Muscle of leg (tissue), 16 donors: ENCODE measurements at places on chromosomes 11 and 22. TPM values are rescaled to one million over a fixed set of nuclear protein-coding genes. Genes with fewer than 3 reads are reported as not detected.

DNA sequence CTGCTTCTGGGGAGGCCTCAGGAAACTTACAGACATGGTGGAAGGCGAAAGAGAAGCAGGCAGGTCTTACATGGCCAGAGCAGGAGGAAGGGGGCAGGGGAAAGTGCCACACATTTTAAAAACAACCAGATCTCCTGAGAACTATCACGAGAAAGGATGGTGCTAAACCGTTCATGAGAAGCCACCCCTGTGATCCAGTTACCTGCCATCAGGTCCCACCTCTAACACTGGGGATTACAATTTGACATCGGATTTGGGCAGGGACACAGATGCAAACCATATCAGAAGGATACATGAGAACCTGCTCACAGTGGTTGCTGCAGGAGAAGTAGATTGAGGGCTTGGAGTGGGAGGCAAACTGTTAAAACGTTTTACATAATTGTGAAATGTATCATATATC, 152.2 kb downstream of the ADAMTS15 start:
- DNase-seq: no peak
- H3K27ac ChIP-seq: peak overlapping the region; percentile 35
- no peaks in the 10 kb centered on the region for H3K36me3 ChIP-seq
- H3K27me3 ChIP-seq: no peaks in the 10 kb centered on the region

GRCh38 chr11:32053151-32053888, 37.6 kb upstream of the RCN1 start:
- peak; percentile 24 for DNase-seq
- H3K4me1 ChIP-seq: peaks cover 10% of the 10 kb centered on the region
- H3K36me3 ChIP-seq: no peaks in the 10 kb centered on the region
- no peaks in the 10 kb centered on the region for H3K27me3 ChIP-seq
- no peak overlapping the region for H3K27ac ChIP-seq

- H3K4me1 ChIP-seq: peaks cover 24% of the 10 kb centered on the region
- H3K27me3 ChIP-seq: no peaks in the 10 kb centered on the region
- no peaks in the 10 kb centered on the region for H3K36me3 ChIP-seq
- H3K4me3 ChIP-seq: no peak overlapping the region
- peak overlapping the region; percentile 62 for H3K27ac ChIP-seq
- DNase-seq: peak; percentile 73
Measured at GRCh38 chr11:86162239-86162638, 82.3 kb upstream of the EED start.

DNA sequence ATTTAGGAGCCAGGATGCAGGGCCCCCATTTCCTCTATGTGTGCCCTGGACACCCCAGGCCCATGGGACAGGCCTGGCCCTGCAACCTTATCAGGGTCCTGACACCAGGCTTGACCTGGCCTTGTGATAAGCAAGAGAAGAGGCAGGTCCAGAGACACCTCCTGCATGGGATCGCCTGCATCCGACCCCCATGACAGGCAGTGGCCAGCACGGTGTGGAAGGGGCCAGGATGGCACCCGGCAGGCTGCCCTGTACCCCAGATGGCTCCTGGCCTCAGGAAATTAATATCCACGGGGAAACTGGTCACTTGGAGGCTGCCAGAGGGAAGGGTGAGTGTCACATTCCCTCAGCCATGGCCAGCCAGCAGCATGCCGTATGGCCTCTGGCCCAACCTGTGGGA, 6.8 kb downstream of the KRTAP5-9 start:
- no peaks in the 10 kb centered on the region for H3K4me1 ChIP-seq
- H3K27ac ChIP-seq: no peak overlapping the region
- H3K4me3 ChIP-seq: no peak overlapping the region
- H3K27me3 ChIP-seq: no peaks in the 10 kb centered on the region

DNA sequence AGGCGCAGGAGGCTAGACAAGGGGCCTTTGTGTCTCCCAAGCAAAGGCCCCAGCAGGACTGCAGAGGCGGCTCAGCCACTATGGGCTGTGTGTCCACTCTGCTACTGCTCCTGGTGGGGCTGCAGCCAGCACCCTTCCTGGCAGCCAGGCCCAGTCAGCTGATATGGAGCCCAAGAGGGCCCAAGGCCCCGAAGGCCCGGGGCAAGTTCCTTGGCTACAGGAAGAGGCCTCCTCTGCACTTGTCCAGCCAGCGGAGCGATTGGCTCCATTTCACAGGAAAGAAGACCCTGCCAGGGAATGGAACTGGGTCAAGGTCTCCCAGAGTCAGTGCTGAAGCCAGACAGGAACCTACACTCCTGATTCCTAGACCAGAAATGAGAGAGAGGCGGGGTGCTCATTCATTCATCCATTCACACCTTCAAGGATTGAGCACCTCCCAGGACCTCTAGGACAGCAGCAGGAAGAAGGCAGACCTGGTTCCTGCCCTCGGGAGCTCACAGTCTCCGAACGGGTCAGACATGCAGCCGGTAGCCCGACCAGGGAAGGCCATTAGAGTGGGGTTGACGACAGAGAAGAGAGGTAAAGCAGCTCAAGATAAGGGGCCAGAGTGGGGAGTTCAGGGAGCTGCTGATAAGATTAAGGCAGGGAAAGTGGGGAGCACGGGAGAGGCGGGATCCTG, 811 bp upstream of the P2RY2 start:
- DNase-seq: no peak
- H3K4me1 ChIP-seq: peaks cover 27% of the 10 kb centered on the region
- no peaks in the 10 kb centered on the region for H3K36me3 ChIP-seq
- H3K27me3 ChIP-seq: peaks cover 32% of the 10 kb centered on the region

- peaks cover 27% of the 10 kb centered on the region for H3K4me1 ChIP-seq
- no peak for DNase-seq
- no peaks in the 10 kb centered on the region for H3K36me3 ChIP-seq
- H3K4me3 ChIP-seq: no peak overlapping the region
Measured at GRCh38 chr11:48025984-48026340, 45.6 kb downstream of the PTPRJ start.

SLC25A17 gene
- 19.2 TPM for total RNA-seq

PATE2 gene
- 0.13 TPM for total RNA-seq

MAJIN gene
- total RNA-seq: not detected

AMPD3 gene
- 3.4 TPM for total RNA-seq

OR2AG1 gene
- not detected for total RNA-seq

PELI3 gene
- 8.2 TPM for total RNA-seq

LRRN4CL gene
- 31.6 TPM for total RNA-seq
